Right ventricle myocardium superior (tissue), 1 donor: ENCODE measurements at places on chromosomes 7 and 10. TPM values are rescaled to one million over a fixed set of nuclear protein-coding genes. Genes with fewer than 3 reads are reported as not detected.
A peak's percentile ranks its signal among the peaks of the same experiment; 100 is the strongest.

DNA sequence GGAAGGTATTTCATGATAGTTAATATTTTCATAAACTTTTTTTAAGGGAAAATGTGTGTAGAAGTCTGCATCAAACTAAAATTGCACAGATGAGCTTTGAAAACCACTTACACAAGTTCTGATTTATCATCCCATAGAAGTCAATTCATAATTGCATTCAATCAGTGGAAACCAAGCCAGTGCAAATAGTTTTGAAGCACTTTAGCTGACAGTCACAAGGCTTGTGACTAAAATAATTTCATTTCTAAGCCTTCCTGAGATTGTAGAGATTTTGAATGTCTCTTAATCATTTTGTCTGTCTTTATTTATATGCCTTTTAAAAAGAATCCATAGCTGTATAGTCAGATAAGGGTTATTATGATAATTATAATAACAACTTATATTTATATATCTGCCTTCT is 41.4 kb downstream of the EXOC4 start:
- no peak for DNase-seq

DNA sequence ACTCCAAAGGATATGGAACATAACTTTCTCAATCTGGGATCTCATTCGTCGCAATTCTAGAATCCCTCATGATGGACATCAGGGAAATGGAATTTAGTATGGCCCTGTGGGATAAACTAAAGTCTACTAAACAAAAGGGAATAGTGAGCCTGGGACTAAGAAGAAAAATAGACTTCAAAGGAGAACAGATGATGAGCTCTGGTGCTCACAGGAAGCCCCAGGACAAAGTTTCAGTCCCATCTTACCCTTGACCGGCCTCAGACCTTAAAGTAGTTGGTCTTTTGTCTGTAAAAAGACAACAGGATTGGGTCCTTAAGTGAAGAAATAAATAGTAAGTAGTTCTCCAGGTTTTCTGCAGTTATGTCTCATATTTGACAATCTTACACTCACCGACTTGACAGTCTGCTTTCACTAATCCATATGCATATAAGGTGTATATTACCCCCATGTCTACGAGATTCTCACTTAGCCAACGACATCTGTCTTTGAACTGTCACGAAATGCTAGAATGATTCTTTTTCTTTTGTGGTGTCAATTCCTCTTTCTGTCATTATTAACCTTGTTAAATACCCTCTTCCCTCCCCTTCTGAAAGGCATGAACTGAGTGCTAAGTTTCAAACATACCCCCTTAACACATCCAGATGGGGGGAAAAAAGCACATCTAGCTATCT is 10.9 kb upstream of the IKZF1 start:
- DNase-seq = no peak

DNA sequence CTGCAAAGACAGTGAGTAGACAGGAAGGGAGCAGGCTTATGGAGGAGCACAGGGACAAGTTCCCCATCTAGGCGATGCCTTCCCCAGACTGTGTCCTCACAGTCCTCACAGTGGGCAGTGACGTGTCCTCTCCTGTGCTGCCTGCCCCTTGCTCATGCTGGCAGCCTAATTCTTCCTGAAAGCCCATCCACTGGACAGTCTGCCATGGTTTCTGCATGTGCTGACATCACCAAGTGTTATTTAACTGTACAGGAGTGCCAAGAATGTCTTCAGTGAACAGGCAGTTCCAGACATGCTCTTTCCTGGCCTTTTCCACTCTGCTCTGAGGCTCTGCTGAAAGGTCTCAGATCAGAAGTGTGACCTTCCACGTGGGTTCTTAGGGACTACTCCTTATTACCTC is 54.1 kb downstream of the ZNF248 start:
- no peak for DNase-seq

DNA sequence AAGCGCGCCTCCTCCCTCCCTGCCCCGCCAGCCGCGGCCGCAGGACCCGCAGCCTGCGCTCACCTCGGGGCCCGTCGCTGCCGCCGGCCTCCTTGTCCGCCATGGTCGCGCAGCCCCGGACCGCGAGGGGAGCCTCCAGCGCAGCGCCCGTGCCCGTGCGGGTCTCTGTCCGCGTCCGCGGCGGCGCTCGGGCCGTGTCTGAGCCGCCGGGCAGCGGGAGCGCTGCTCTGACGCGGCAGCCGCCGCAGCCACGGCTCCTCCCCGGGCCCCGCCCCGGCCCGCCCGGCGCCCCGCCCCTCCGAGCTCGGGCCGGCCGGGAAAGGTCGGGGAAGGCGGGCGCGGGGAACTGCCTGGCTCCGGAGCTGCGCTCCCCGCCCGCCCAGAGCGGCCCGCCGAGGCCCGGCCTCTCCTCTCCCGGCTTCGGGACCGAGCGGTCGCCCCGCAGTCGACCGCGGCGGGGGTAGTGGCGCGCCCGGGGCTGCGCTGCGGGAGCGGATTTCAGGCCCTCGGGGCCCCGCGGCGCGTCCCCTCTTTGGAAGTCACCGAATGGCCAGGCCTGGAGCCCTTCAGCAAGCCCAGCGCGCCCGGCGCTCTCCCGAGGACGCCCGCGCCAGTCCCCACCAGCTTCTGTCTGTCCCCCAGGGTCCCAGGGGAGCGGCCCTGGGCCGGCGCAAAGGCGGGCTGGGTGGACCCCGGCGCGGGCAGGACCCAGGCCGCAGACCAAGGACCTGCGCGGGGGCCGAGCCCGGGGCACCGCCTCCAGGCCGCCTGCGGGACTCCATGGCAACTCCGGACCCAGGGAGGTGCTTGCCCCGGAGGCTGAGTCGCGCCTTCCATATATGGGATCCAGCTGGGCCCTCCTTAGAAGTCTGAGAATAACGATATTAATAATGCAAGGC is at the start of gene HSPA12A:
Gene HSPA12A (minus strand): TSS at position 200 of the 899 bp plus-strand sequence. CDS start 97 bp downstream, at position 103.
- DNase-seq = peak; percentile 87

- DNase-seq = no peak
Observed at GRCh38 chr10:42872865-42873435, 90.4 kb downstream of the BMS1 start.

DNA sequence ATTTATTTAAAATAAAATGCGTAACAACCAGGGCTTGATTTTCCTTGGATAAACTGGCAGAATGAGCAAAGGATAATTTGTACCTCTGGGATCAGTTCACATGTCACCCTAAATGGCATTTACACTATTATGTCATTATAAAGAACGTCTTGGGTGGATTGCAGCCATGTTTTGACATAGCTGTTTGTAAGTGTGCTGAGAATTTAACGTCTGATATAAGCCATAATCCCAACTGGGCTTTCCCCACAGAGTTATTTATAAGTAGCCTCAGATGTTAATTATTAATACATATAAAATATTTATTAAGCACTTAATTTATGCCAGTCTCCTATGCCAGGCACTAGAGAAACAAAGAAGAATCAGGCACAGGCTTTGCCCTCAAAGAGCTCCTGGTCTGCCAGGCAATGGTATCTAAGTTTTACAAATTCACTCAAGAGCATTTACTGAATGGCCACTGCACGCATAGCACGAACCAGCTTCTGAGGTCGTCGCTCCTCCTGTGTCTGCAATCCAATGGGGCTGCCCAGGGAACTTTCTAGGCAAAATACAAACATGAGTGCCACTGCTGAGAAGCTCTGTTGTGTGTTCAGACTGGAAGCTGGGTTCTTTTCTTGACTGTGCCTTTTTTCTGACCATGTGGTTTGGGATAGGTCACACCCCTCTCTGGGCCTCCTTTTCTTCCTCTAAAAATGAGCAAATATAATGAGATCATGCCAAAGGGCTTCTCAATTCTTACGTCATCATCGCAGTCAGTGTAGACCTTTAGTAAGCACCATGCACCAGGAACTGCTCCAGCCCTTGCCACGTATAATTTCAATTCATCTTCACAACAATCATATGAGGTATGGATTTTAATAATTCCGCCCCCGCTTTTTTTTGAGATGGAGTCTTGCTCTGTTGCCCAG is 11.3 kb upstream of the CTBP2 start:
- DNase-seq = no peak

- no peak for DNase-seq
Observed at GRCh38 chr10:131266936-131267813, 44.3 kb downstream of the TCERG1L start.

Gene GDI2
- 101 TPM for total RNA-seq

Gene HECW1
- total RNA-seq = not detected
